Iris pigment epithelial cell (primary cell): ENCODE measurements at places on chromosomes 6 and 20.

DNA sequence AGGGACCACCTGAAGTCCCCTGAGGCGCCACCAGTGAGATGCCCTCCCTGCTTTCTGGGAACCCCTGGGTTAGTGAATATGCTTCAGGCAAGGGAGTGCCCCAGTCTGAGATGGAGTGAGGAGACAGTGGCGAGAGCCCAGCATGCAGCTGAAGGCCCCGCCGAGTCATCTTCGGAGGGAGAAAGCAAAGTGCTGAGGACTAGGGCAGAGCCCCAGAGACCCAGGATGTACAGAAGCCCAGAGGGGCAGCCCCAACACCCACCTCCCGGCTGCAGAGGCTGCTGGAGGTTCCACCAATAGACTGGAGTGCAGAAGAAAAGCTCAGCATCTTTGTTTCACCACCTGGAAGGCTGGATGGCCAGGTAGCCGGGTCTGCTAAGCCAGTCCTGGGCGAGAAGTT lies 14.1 kb downstream of the ANKRD60 start:
- DNase-seq: no peak

GRCh38 chr6:28673787-28674671 lies 148.3 kb downstream of the GPX5 start:
- DNase-seq: peak; percentile 71

GRCh38 chr6:91088515-91088914 lies 501.6 kb upstream of the MAP3K7 start:
- DNase-seq: no peak

DNA sequence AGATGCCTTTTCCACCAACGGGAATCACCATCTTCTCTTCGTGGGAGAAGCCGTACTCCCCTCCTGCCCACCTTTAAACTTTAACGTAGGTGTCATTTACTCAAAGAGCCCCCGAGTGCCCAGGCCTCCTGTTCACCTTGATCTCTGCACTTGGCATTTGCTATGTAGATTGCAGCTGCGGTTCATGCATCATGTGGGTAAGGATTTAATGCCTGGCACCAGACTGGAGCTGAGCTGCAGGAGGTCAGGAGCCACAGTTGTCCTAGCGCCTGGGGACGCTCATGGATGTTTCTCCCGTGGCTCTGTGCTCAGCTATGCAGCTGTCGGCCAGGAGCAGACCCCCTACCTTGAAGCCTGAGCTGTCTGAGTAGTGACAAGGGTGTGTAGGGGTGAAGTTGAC lies 133.7 kb downstream of the CDH4 start:
- DNase-seq: no peak

DNA sequence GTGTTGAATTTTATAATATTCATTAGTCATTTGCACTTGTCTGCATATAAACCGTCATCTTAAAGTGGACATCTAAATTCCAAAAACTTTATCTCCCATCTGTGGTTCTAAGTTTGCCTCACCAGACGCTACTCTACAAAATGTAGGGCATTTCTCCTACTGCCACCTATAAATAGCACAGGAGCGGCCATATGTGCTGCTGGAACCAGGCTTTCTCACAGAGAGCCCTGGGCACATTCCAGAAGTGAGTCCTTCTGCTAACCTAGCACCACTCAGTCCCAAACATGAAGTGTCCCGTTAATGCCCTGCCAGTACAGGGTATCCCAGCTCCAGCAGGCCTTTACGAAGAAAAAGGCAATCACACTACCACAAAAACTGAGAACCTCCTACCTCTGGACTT lies 153.7 kb downstream of the TMEM242 start:
- DNase-seq: no peak

- peak; percentile 29 for DNase-seq
These were observed 24.6 kb downstream of the MTFR2 start for GRCh38 chr6:136225496-136225895.

DNA sequence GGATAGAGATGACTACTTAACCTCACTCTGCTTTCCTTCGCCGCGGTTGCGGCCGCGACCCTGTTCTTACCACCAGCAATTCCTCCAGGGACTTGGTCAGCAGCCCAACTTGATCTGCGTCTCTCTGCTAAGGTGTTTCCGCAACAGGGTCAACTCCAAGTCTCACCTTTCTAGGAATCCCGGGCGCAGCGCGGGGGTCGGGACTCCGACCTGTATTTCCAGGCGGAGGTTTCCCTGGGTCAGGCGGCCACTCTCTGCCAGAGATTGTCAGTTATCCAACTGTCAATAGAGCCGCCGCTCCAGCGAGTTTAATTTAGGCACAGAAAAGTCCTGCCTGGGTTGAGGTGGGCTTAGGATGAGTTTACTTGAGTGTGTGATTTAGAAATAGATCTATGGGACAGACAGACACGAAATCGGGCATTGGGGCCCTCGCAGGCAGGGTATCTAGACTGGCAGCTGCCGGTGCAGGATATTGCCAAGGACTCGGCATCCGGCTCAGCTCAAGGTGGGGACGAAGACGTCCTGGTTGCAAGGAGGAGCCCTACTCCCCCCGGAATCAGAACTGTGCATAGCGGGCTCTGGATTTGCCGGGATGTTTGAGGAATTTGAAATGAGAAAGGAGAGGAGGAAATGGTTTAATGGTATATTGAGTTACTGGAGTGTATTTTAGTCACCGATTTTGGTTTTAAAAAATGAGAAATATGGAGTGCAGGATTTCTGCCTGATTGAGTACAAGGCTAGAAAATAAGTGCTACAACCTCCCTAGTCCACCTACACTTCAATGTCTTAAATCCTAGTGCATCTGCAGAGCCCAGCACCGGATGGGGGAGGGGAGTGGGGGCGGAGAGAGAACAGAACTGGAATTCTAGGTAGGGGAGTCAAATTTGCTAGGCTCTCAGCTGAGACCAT lies 23.7 kb downstream of the POM121L2 start:
- DNase-seq: no peak

DNA sequence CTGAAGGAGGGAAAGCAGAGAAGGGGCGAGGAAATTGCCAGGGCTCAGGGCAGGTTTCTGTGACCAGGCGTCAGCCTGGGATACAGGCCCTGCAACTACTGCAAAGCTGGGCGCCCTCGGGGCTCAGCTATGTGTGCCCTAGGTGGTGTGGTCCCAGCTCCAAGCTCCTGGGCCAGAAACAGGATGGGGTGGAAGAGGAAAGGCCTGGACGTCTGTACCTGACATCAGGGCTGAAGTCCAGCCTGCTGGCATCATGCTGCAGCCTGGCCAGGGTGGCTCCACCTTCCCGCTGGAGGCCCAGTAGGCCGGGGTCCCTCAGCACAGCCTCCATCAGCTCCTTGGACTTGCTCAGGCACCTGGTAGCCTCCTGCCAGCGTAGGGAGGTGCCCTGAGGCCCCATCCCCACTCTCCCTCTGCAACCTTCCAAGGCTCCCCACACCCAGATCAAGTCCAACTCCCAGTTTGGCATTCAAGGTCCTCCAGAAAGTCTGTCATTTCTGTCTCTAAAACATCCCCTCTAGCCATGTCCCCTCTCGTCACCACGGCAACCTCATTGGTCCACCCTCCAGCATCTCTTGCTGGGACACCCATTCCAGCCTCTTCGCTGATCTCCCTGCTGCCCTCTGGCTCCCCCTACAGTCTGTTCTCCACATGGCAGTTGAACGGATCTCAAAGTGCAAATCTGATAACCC lies 38.2 kb downstream of the KIAA1755 start:
- DNase-seq: peak; percentile 39

GRCh38 chr6:1552296-1552761 lies 57.4 kb upstream of the FOXC1 start:
- peak; percentile 56 for DNase-seq

GRCh38 chr6:170018422-170018935 lies 267.1 kb downstream of the ERMARD start:
- DNase-seq: no peak

DNA sequence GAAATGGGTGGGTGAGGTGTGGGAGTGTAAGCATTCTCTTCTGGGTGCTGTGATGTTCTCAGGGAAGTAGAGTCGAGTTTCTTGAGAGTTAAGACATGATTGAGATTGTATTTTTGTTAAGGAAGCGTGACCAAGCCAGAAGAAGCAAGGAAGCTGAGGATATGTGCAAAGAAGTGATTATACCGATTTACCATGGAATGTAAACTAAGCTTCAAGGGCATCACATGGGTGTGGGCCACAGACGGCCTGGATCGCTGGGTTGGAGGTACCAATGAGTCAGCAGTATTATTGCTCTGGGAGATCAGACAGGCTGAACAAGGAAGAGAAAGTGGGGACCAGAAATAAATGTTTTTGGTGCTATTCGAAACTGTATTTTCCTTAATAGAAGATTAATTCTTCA lies 184.1 kb upstream of the GMDS start:
- peak; percentile 85 for DNase-seq

DNA sequence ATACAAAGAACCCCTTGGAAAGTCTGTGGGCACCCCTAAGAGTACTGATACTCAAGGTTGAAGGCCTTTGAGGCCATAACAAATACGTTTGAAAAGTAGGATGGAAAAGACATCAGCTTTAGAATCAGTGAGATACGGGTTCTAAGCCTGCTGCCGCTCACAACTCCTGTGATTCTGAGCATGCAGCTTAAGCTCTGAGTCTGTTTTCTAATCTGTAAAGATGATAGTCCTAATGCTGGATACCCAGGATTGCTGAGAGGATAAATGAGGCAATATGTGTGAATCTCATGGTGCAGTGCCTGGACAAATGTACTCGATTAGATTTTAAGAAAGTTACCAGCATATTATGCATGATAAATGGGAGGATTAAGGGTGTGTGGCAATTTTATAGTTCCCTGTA lies 321.0 kb upstream of the HSF2 start:
- DNase-seq: no peak

GRCh38 chr6:128073389-128073788 lies 172.5 kb upstream of the THEMIS start:
- DNase-seq: peak; percentile 31

GRCh38 chr6:25407431-25407830 lies 128.3 kb downstream of the CARMIL1 start:
- no peak for DNase-seq

DNA sequence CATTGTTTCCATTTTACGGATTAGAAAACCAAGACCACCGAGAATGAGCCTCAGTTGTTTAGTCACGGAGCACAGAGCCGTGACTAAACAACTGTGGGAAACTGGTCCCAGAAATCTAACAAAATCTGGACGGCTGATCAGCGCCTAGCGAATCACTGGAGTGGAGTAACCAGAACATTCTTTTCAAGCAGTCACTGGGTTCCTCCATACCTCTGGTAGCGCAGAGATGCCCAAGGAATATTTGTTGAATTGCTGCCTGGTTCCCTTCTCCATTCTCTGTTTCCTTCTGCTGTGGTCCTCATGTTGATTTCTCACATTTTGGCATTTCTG lies 62.0 kb downstream of the GPX5 start:
- DNase-seq: peak; percentile 50

- DNase-seq: no peak
These were observed 38.7 kb upstream of the CST5 start for GRCh38 chr20:23918101-23918862.

DNA sequence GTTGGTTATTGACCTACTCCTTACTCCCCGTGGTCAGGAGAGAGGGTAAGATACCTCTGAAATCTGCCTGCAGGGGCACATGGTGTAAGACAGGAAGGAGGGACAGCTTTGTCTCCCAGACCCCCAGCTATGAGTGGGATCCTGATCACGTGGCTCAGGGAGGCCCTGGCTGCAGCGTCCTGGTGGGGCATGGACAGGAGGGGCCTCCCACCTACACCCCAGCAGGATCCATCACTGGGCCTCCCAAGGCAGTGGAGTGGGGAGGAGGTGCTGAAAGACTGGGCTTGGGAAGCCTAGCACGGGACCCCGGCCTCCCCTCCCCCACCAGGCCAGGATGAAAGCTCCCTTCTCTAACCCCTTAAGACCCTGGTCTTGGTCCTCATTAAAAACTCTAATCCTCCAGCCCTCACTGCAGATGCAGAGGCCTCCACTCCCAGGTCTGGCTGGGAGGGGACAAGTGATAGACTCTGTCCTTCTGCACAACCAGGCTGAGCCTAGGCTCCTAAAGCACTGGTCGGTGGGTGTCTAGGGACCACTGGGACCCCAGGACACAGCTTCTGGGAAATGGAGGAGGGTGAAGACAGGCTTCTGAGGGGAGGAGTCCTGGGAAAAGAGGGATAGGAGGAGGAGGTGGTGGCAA lies 29.6 kb upstream of the VEGFA start:
- DNase-seq: no peak

GRCh38 chr6:45990162-45990561 lies 25.5 kb downstream of the CLIC5 start:
- no peak for DNase-seq

- DNase-seq: no peak
These were observed 370.8 kb upstream of the JARID2 start for GRCh38 chr6:14874975-14875480.

DNA sequence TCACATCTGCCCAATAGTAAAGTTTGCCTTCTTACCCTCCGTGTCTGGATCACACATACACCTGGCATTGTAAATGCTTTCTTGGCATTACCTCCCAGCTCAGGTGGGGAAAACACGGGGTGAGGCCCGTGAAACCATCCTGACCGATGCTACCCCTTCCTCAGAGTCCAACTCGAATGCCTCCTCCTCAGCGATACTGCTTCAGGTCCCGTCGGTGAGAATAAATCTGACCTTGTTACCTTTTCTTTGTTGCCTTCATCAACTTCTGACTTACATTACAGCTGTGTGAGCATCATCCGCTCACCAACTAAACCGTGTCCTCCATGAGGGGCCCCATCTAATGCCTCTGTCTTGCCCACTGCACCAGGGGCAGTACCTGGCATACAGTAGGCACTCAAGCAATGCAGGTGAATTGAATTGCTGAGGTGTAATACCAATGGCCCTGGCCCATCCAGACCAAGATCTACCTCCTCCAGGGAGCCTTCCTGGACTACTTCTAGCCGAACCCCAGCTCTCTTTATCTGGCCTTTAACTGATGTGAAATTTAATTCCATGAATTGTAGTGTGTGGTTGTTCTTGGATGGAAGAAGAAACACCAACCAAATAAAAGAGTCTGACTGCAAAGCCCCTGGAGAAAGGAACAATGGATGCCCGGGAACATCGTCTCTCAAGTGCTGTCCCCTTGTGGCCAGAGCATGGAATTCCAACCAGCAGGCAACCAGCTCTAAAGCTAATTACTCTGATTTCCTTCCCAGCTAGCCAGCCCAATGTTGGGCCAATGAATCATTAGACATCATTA lies 141.5 kb downstream of the ANKRD60 start:
- peak; percentile 49 for DNase-seq

DNA sequence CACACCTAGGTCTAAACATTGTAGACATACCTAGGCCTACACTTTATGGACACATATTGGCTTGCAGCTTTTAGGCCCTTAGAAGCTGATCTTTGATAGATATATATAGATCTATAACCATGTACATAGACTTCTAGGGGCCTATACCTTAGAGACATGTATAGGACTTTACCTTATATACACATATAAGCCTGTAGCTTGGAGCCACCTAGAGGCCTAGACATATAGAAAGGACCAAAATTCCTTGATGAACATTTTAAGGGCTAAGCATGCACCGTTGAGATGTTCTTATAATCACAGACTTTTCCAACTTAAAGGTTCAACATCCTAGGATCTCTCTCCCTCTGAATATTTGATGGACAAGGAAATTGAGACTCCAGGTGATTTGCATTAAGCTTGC lies 371.7 kb upstream of the SASH1 start:
- DNase-seq: peak; percentile 22
